ENCODE measurements at places on chromosomes 3 and 15.
A peak's percentile ranks its signal among the peaks of the same experiment; 100 is the strongest.

DNA sequence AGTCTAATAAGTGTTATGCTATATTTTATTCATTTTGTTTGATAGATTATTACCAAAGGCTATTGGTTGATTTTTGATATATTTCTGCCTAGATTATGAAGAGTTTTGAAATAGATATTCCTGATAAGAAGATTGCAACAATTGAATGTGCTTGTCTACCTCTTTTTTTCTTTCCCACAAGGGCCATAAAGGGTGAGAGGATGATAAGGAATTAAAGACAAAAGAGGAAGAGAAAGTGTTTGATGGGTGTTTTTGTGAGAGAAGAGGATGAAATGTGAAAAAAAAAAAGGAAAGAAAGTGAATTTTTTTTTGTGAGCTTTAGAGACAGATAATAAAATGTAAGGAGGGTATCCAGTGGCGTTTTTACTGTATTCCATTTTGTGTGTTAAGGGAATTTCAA is 244.4 kb downstream of the CHST2 start:
- DNase-seq = no peak

DNA sequence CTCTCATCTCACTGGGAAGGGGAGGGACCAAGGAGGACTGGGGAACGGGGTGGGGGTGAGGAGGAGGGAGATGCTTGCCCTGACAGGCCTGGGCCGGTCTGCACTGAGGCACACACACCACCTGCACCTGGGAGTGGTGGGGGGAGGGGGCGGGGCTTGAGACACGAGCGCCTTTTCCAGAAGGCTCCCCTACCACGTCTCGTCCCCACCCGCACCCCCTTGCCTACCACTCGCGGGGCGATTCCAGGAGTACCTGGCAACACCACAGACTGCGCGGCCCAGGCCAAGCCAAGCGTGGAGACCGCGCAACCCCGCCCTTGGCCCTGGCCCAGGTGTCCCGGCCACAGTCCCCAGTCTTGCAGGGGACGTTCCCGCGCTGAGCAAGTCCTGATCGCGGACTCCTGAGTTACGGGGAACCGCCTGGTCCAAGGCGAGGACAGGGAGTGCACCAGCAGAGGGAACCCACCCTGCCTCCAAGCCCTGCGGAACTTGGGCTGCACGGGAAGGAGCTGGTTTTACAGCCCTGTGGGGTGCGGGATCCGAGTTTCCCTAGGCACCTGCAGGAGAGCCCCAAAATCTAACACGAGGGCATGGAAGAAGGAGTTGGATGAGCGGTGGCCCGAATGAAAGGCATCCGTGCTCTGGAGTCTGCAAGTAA is 68.1 kb upstream of the SH3GL3 start:
- DNase-seq = no peak

DNA sequence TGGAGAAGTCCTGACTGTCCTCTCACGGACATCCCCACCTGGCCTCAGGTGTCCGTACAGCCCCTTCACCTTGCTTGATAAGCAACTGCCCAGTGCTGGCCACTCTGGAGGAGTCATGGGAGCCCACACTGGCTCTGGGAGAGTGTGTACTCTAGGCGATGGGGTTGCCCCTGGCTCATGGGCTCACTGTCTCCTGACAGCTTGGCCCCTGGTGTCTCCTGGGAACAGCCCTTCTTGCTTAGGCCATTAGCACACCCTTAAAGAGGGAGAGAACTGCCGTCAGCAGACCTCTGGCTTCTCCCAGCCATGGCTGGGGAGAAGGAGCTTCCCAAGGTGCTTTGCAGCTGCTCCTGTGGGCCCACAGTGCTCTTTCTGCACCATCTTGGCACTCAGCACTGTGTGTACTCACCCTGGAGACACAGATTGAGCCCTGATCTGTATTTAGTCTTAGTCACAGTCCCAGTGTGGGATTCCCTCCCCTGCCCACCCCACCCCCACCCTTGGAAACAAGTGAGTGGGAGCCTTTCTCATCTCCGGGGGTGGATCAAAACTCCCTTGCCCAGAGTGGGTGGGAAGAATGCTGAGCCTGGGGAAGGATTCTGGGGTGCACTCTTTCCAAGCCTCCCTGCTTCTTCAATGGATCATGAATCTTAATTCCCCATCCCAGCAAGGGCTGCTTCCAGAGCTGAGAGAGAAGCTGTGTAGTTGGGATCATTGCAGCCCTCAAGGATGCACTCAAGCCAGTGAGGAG is 83.5 kb upstream of the ADPGK start:
- no peak for DNase-seq

DNA sequence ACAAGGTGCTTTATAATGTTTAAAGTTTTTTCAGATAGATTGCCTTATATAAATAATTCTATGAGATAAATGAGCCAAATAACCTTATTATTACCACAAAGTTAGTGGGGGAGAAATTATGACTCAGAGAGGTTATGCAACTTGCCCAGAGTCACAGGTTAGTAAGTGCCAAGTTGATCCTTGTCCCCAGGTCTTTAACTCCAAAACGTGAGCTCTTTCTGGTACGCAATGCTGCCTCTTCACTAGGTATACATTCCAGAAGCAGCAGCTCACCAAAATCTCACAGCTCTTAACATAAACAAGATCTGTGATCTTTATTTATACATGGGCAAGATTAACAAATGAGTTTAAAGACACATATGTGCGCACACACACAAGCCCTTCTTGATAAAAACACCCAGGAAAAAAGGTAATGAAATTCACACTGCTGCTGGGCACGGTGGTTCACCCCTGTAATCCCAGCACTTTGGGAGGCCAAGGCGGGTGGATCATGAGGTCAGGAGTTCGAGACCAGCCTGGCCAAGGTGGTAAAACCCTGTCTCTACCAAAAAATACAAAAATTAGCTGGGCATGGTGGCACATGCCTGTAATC is 59.8 kb upstream of the NR2F2 start:
- DNase-seq = no peak

GRCh38 chr15:25772500-25772899 is 90.6 kb downstream of the ATP10A start:
- no peak for DNase-seq

GRCh38 chr15:59313641-59314332 is 58.9 kb downstream of the MYO1E start:
- no peak for DNase-seq

DNA sequence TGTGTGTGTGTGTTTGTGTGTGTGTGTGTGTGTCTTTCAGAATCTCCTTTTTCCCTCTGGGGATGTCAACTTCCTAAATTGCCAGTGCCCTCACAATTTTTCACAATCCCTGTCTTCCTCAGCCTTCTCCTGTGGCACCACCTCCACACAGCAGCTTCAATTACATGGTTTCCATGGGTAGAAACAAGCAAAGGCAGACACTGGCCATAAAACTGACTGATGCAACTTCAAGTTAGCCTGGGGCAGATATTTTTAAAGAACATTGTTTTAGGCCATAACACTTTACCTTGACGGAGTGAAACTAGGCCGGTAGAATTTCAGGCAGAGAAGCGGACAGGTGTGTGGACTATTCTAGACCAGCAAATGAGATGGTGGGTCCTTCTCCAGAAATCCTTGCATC is 405.8 kb upstream of the SUCLG2 start:
- no peak for DNase-seq

DNA sequence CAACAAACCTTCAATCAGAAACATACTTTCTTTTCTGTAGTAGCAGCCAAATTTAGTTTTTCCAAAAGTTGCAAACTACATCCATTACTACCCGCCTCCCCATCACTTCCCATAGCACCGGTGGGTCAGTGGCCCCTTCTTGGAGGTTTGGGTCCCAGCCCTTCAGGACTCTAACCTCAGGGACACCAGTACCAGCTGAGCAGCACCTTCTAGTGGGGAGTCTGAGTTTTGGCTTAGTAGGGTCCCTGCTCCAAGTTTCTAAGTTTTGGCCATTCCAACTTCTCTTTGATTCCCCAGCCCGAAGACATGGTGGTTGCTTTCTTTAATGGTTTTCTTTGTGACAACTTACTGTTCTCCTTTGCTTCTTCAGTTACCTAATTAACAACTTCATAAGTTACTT is 160.6 kb downstream of the ECT2 start:
- no peak for DNase-seq

DNA sequence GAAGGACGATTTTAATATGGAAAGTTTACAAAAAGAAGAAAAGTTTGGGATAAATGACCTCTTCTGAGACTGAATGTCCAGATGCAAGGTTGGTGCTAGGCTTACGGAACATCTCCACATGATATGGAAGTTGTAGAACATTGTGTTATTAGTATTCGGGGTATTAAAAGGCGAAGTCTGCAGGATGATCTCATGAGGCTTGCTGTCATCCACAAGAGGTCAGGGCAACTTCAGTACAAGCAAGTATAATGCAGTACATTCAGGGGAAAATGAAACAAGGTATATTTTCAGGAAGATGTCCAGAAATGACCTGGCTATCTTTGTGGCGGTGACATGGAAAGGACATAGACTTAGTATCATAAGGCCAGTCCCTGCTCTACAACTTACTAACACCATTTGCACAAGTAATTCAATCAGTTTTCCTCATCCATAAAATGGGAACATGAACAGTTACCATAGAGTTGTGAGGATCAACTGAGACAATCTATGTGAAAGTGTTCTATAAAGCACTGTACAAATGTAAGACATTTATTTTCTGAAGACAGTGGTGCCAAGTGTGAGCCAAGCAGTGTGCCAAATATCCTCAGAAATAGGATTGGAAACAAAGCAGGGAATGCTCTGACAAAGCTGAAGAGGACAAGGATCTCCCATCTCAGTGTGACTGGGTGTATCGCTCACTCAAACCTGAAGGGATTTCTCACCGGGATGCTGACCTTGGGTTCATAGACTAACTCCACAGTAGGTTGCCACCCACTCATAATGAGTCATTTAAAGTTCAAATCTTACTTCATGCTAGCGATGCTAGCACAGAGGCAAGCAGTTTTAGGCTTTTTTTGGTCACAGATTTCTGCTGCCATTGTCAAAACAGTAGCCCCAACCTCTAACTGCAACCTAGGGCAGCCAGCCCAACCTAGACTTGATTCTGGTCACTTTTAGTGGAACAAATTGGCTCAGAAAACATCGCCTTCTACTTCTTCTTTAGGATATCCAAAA is 118.3 kb downstream of the TIGIT start:
- no peak for DNase-seq

DNA sequence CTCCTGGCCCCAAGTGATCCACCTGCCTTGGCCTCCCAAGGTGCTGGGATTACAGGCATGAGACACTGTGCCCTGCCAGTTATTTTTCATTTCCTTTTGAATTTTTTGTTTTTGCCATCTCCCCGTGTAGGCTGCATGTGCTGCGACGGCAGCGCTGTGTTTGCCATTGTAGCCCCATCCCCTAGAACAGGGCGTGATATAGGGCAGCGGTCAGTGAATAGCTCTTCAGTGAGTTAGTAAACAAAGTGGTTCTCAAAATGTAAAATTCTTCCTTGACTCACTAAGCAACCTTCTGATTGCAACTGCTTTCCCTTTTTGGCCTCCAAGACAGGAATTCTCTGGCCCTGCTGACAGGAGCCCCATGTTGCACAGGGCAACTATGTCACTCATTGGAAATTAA is 138.1 kb upstream of the CTDSPL start:
- DNase-seq = no peak

- no peak for DNase-seq
Measured at GRCh38 chr15:68564173-68564572, 14.6 kb upstream of the CORO2B start.

DNA sequence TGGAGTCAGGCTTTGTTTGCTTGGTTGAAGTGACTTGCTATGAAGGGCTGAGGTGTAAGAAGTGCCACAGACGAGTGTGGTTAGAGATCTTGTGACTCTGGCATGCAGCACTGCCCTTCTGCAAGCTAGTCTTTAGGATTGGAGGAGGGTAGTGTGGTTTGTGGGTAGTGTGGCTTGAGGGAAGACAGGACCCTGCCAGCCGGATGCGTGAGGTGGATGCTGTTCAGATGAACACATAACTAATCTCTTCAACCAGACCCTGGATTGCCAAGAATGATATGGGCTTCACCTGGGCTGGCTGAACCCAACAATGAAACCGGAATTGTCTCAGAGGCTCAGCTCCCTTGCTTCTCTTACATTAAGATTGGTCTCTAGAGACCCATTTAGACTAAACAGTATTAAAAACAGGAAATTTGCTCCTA is 32.7 kb downstream of the STARD9 start:
- DNase-seq = peak; percentile 5

DNA sequence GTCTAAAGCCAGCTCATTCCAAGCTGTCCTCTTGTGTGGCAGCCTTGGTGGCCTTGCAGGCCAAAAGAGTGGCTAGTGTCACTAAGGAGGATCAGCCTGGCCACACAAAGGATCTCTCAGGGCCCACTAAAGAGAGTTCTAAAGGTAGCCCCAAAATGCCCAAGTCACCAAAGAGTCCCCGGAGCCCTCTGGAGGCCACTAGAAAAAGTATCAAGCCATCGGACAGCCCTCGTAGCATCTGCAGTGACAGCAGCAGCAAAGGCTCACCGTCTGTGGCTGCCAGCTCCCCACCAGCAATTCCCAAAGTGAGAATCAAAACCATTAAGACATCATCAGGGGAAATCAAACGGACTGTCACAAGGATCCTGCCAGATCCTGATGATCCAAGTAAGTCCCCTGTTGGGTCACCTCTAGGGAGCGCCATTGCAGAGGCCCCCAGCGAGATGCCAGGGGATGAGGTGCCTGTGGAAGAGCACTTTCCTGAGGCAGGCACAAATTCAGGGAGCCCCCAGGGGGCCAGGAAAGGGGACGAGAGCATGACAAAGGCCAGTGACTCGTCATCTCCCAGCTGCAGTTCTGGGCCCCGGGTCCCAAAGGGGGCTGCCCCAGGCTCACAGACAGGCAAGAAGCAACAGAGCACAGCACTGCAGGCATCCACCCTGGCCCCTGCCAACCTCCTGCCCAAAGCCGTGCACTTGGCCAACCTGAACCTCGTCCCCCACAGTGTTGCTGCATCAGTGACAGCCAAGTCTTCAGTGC is 33.5 kb upstream of the ALPK3 start:
- no peak for DNase-seq

DNA sequence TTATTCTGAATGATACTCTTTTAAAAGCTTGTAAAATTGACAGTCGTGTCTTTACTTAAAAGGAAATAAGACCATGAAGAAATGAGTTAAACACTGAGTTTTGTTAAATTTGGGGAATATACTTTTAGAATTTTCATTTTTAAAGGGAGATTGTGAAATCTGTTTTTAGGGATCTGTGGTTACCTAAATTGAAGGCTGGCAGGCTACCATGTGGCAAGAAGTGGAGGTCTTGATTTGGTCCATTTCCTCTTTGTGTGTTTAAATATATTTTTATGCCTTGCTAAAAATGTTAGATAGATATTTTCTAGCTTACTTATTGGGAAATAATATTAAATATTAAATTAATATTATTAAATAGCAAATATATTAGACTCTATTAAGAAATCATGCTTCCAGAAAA is 36.6 kb upstream of the SLC22A13 start:
- no peak for DNase-seq

DNA sequence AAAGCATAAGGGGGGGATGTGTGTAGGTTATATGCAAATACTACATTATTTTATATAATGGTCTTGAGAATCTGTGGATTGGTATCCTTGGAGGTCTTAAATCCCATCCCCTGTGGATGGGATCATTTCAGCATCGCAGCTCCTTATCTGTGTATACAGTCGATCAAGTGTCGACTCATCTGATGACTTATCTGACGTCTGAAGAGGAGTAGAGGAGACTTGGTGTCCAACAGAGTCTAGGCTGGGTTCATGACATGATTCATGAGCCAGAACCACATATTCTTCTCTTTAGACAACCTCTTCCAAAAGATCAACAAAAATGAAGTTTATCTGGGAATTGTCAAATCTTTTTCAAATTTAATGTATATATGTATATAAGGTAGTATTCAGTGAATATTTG is 220.7 kb downstream of the NR2F2 start:
- DNase-seq = no peak
